ENCODE measurements at places on chromosomes 6 and 20. TPM values are rescaled to one million over a fixed set of nuclear protein-coding genes. Genes with fewer than 3 reads are reported as not detected.

- peaks cover 45% of the 10 kb centered on the region for H3K4me1 ChIP-seq
- H3K27ac ChIP-seq: peak overlapping the region; percentile 0
- no peak overlapping the region for H3K4me3 ChIP-seq
Observed at GRCh38 chr6:26464416-26465131, 6.8 kb downstream of the BTN2A1 start.

The TAP2 gene
- total RNA-seq: 203 TPM

DNA sequence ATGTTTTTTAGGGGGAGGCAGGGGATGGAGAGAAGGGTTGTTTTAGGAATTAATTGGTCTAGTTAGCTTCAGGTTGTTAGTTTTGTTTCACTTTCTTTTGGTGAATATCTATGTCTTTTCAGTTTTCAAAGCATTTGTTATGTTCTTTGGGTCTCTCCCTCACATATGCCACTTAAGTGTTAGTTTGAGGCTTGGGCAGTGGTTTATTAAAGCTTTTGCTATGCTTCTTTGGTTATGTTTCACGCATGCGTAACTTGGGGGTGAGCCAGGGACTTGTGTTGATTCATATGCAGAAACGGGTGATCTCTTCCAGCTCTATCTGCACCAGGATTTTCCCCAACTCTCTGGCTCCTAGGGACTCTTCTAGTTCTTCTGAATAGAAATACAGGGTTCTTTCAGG is 11.4 kb upstream of the MMS22L start:
- H3K27ac ChIP-seq: no peak overlapping the region
- H3K27me3 ChIP-seq: peaks cover 21% of the 10 kb centered on the region
- H3K4me3 ChIP-seq: no peak overlapping the region
- H3K36me3 ChIP-seq: no peaks in the 10 kb centered on the region
- no peaks in the 10 kb centered on the region for H3K4me1 ChIP-seq
- DNase-seq: no peak

DNA sequence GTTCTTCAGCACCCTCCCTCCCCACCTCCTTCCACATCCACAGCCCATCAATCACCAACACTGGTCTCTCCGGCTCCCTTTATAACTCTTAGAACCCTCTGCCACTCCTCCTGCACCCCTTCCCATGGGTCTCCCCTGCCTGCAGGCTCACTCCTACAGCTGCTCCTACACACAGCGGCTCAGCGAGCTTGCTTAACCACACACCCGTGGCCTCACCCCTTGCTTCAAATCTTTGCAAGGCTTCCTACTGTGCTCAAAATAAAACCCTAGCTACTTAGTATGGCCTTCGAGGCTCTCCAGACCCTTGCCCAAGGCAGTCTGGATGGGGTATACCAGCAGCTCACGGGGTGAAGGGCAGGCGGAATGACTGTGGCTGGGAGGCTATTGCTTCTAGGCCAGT is 63.7 kb downstream of the JPH2 start:
- no peak overlapping the region for H3K4me3 ChIP-seq
- H3K4me1 ChIP-seq: no peaks in the 10 kb centered on the region
- no peaks in the 10 kb centered on the region for H3K36me3 ChIP-seq
- DNase-seq: no peak
- peaks cover 23% of the 10 kb centered on the region for H3K27me3 ChIP-seq
- no peak overlapping the region for H3K27ac ChIP-seq

GRCh38 chr20:63377951-63378381 is 16.8 kb upstream of the CHRNA4 start:
- DNase-seq: no peak
- H3K27me3 ChIP-seq: peaks cover 3% of the 10 kb centered on the region
- H3K36me3 ChIP-seq: no peaks in the 10 kb centered on the region
- H3K27ac ChIP-seq: no peak overlapping the region

The OPN5 gene
- not detected for total RNA-seq

- no peak overlapping the region for H3K27ac ChIP-seq
- no peak for DNase-seq
- no peaks in the 10 kb centered on the region for H3K4me1 ChIP-seq
- no peak overlapping the region for H3K4me3 ChIP-seq
- H3K36me3 ChIP-seq: no peaks in the 10 kb centered on the region
Observed at GRCh38 chr6:148332088-148332487, 10.6 kb upstream of the SASH1 start.

The PGBD1 gene
- total RNA-seq: 1.8 TPM

The DACT2 gene
- total RNA-seq: 0.15 TPM

DNA sequence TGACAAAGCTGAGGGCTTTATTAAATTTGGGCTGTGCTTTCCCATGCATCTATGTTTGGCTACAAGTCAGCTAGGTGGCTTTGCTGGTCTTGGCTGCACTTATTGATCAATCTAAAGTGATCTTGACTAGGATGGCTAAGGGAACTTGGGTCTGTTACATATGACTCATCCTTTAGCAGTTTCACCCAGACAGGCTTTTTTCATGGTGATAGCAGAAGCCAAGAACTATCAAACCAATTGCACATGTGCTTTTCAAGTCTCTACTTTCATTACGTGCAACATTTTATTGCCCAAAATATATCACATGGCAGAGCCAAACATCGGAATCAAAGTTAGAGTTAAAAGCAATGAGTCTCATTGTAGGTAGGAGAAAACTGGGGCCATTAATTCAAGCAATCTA is 626.3 kb downstream of the TENT5A start:
- H3K36me3 ChIP-seq: no peaks in the 10 kb centered on the region
- no peak overlapping the region for H3K4me3 ChIP-seq
- H3K4me1 ChIP-seq: no peaks in the 10 kb centered on the region
- no peaks in the 10 kb centered on the region for H3K27me3 ChIP-seq

GRCh38 chr20:46057856-46058598 is 29.0 kb downstream of the SLC12A5 start:
- peak; percentile 32 for DNase-seq
- H3K4me1 ChIP-seq: peaks cover 44% of the 10 kb centered on the region
- no peak overlapping the region for H3K27ac ChIP-seq
- H3K36me3 ChIP-seq: peaks cover 41% of the 10 kb centered on the region

DNA sequence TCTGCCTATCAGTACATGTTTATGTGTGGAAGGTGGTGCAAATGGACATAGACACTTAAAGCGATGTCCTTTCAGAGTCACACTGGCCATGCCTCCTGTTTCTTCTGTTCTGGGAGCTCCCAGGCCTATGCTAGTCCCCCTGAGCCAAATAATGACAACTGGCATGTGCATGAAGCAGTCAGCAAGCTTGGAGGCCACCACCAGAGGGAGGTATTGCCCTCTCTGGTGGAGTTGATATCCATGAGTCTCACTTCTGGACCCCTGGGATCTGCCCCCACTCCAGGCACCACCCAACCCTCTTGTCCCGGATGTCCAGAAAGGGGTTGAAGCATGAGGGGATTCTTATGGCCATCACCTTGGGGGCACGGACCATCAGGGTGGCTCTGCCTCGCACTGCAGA is 172.2 kb downstream of the AIG1 start:
- no peaks in the 10 kb centered on the region for H3K27me3 ChIP-seq
- H3K4me3 ChIP-seq: no peak overlapping the region
- no peak overlapping the region for H3K27ac ChIP-seq
- H3K36me3 ChIP-seq: no peaks in the 10 kb centered on the region
- H3K4me1 ChIP-seq: no peaks in the 10 kb centered on the region
- peak; percentile 28 for DNase-seq

DNA sequence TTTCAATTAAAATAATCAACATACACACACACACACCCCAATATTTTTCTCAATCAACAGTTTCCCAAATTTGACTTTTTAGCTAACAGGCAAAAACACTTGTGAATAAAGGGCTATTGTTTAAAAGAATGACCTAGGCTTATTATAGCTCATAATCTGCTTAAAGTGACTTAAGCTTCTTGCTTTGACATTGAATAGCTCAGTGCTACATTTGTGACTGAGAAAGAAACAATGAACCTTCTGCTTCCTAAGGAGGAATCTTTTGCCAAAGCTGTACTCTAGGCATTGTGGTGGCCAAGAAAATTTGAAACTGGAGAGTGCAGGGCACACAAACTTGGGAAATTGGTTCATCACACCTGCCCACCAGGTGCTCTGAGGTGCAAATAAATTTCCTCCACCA is 282.0 kb downstream of the SYNE1 start:
- H3K4me3 ChIP-seq: no peak overlapping the region
- H3K27ac ChIP-seq: no peak overlapping the region
- H3K36me3 ChIP-seq: no peaks in the 10 kb centered on the region
- H3K27me3 ChIP-seq: no peaks in the 10 kb centered on the region
- H3K4me1 ChIP-seq: no peaks in the 10 kb centered on the region

The CDSN gene
- not detected for total RNA-seq

GRCh38 chr20:56442389-56443365 is 25.8 kb upstream of the RTF2 start:
- H3K27me3 ChIP-seq: no peaks in the 10 kb centered on the region
- H3K4me1 ChIP-seq: peaks cover 50% of the 10 kb centered on the region
- H3K4me3 ChIP-seq: no peak overlapping the region
- H3K27ac ChIP-seq: peak overlapping the region; percentile 17
- no peak for DNase-seq
- peaks cover 35% of the 10 kb centered on the region for H3K36me3 ChIP-seq

The LHFPL5 gene
- not detected for total RNA-seq

GRCh38 chr20:32052090-32052777 is at the start of gene HCK:
Gene HCK, plus strand, starts transcription at chr20:32052242.
- no peaks in the 10 kb centered on the region for H3K36me3 ChIP-seq
- DNase-seq: no peak
- peaks cover 19% of the 10 kb centered on the region for H3K4me1 ChIP-seq

- no peaks in the 10 kb centered on the region for H3K27me3 ChIP-seq
- no peak for DNase-seq
- H3K4me1 ChIP-seq: no peaks in the 10 kb centered on the region
- no peaks in the 10 kb centered on the region for H3K36me3 ChIP-seq
Observed at GRCh38 chr6:101286146-101286545, 107.4 kb upstream of the GRIK2 start.

The COL9A1 gene
- not detected for total RNA-seq

Measured in activated CD4-positive, alpha-beta memory T cell treated with anti-CD3 and anti-CD28 coated beads, Interleukin-2, amount 10 ng/mL, durations not matched to agents 7 days and 5 days (primary cell).